Activated gamma-delta T cell (primary cell): ENCODE measurements at places on chromosomes 6 and 20.

DNA sequence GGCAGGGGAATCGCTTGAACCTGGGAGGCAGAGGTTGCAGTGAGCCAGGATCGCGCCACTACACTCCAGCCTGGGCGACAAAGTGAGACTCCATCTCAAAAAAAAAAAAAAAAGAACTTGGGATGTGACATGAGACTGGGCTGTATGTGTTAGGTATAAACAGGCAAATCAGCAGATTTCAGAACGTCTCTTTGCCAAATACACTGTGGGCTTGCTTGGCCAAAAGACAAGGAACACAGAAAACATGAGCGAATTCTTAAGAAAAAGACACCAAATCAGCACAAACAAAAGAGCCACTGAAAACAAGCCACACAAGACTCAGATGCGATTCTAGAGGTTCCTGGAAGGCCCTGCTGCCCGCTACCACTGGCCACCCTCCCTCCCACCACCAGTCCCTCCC lies 12.5 kb downstream of the ETV7 start:
- no peak for DNase-seq

DNA sequence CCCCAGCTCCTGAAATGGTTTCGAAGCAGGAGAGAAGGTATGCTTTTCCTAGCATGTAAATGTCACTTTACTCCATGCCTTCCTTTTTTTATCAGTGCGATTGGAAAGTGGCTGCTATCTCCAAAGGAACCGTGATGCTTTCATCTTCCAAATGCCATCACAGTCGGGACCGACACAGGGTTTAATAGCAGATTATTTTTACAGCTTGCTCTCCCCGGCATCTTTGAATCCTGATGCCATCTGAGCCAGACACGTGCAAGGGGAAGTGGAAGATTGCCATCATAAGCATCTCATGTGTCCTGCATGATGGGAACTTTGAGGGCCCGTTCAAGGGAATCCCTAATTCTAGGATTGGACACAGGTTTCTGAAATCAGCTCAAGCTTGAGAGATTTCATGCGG lies 253.4 kb upstream of the KCNG1 start:
- DNase-seq: no peak

DNA sequence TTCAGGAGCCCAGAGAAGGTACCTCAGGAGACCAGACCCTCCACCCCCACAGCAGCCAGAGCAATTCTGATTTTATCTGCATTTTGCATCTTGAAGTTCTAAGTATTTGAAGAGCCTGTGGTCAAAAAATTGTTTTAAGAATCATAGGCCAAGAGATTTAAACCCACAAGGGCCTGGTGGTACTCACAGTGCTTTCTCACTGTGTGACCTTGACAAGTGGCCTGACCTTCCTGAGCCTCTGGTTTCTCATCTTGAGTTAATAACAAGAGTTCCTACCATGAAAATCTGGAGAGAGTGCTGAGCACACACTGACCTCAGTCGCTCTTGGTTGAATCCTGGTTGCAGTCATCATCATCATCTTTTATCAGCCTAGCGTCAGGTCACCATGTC lies 45.4 kb upstream of the ID1 start:
- no peak for DNase-seq

DNA sequence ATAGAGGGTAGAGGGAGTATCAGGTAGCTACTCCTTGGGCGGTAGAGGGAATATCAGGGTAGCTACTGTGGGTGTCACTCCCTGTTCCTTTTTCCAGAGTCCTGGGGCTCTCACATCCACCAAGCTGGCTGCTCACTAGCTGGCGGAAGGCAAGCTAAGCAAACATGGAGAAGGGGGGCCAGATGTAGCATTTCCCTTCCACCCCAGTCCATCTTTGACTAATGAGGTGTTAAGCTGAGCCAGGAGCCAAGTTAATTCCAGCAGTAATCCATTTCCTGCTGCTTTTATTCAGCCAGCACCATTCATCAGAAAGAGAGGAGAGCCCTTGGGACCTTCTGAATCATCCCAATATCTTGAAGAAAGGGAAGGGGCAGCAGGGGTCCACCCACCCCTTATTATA lies 330.0 kb downstream of the ZFAND3 start:
- DNase-seq: no peak

- no peak for DNase-seq
Measured at GRCh38 chr20:57130160-57130772, 136.2 kb downstream of the BMP7 start.
